ENCODE measurements at places on chromosomes 12 and 14. TPM values are rescaled to one million over a fixed set of nuclear protein-coding genes. Genes with fewer than 3 reads are reported as not detected.

RDH5 gene
- 4.5 TPM for total RNA-seq

CFAP251 gene
- 4.2 TPM for total RNA-seq

KLRC2 gene
- 0.97 TPM for total RNA-seq

MYF6 gene
- total RNA-seq = not detected

HECTD1 gene
- total RNA-seq = 121 TPM

POTEM gene
- 0.57 TPM for total RNA-seq

TAS2R42 gene
- not detected for total RNA-seq

WNT5B gene
- 58.7 TPM for total RNA-seq

C14orf132 gene
- 3.7 TPM for total RNA-seq

ANO2 gene
- 1.2 TPM for total RNA-seq

NXPH4 gene
- 0.33 TPM for total RNA-seq

BCL7A gene
- total RNA-seq = 7.1 TPM

METTL3 gene
- total RNA-seq = 121 TPM

ARHGAP9 gene
- total RNA-seq = 0.51 TPM

CCDC196 gene
- total RNA-seq = not detected

KLRG1 gene
- 0.12 TPM for total RNA-seq

TMEM132C gene
- 0.42 TPM for total RNA-seq

PRB2 gene
- total RNA-seq = not detected

OTOGL gene
- total RNA-seq = 1.4 TPM

BICD1 gene
- total RNA-seq = 14.2 TPM

DEPDC4 gene
- 2.4 TPM for total RNA-seq

ASPG gene
- not detected for total RNA-seq

OTX2 gene
- 2.5 TPM for total RNA-seq

TRIM9 gene
- 3.1 TPM for total RNA-seq

OR4E2 gene
- not detected for total RNA-seq

ZBTB1 gene
- total RNA-seq = 31.3 TPM

MAP4K5 gene
- total RNA-seq = 175 TPM

PLXNC1 gene
- 4.0 TPM for total RNA-seq
